ENCODE measurements at places on chromosomes 1 and 21.

GRCh38 chr1:3759796-3760195 is 7.5 kb downstream of the CCDC27 start:
- no peak for DNase-seq

DNA sequence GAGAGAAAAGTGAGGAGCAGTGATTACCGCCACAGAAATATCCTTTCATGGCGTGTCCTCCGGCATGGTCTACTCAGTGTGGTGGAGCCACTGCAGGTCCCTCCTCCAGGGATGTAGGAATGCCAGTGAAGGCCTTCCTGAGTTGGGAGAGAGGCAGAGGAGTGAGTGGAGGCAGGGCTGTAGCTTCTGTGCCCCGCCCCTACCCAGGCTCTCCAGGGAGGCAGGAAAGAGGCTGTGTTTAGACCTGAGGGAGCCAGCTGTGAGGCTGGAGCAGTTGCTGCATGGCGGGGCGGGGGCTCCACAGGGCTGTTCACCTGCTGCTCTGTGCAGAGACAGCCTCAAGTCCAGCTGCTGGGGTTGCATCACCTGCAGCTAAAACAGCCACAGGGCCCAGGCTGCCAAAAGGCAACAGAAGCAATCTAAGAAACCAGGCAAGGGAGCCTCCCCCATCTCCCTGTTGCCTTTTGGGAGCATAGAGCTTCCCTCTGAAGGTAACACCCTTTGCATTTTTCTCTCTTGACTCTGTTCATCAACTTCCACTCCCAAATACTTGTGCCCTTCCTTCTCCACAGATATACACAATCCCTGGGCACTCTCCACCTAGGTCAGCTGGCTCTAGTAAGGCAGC is 801 bp upstream of the ANXA9 start:
- DNase-seq = no peak

DNA sequence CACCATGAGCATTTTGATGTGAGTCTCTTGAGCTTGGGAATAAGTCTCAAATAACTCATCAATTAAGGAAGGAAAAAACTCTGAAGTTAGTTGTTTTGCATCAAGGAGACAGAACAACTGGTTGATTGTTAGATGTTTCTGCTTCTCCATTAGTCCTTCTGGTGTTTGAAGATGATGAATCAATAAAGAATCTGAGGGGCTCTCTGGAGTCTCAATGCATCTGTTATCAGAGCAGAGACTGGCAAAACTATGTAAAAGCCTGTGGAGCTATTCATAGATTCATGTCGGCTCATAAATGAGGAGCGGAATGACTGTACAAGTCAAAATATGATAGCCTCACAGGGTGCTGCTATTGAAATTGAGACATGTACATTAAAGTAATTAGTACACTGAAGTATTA is 73.3 kb upstream of the ZC3H11B start:
- DNase-seq = no peak

- DNase-seq = no peak
These were observed 37.1 kb downstream of the JUN start for GRCh38 chr1:58746757-58747156.

DNA sequence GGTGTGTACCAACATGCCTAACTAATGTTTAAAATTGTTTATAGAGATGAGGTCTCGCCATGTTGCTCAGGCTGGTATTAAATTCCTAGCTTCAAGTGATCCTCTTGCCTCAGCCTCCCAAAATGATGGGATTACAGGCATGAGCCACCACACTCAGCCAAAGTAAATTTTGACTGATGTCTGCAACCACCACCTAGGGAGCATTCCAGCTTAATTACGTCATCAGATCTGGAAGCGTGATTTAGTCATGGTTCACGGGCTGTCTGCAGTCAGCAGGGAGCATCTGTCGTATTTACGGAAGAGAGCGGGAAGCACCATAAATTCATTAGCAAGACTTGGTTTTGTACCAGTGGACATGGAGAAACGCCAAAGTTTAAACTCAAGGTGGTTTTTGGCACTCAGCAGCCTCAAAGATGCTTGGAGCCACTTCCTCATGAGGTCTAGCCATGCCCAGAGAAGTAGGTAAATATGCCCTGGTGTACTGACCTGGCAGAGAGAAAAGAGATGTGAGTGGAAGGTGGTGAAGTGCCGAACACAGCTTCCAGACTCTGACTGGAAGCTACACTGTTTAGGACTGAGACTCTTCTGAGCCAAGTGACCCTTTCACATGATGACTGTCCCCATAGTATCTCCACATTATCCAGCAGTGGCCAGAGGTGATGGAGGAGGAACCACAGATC is 60.8 kb upstream of the SLC35F3 start:
- DNase-seq = no peak

GRCh38 chr1:221777431-221778072 is 35.7 kb upstream of the DUSP10 start:
- no peak for DNase-seq

GRCh38 chr21:31180256-31181081 is 142.2 kb upstream of the KRTAP19-8 start:
- DNase-seq = no peak

DNA sequence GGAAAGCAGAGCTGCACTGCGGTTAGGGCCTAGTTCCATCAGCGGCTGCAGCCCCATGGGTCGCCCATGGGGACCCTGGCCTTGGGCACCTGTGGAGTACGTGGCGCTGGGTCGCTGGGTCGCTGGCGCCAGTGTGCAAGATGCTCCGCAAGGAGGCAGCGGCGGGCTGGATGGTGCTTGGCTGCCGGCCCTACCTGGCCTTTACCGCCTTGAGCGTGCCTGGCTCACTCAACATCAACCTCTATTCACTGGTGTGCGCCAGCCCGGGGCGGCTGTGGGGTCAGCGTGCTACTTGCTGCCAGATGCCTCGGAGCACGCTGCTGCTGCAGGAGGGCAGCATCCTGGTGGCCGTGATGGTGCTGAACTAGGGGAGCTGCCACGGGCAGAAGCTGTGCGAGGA is 85.1 kb upstream of the RHOU start:
- DNase-seq = no peak

DNA sequence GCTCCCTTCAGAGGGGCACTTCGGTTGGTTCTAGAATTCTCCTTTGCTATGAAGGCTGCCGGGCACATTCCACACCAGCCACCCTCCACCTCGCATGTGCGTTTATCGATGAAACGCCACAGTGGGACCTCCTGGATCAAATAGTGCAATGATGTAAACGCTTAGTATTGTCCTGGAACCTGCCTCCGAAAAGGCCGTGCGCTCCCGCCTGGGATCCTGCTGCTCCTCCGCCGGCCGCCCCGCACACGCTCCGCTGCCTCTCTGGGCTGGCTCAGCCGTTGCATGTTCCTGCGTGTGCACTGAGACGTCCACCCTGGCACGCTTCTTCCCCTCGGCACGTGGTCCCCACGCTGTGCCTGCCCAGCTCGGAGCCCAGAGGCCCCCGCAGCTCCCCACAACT is 4.0 kb upstream of the TNFRSF14 start:
- DNase-seq = no peak

DNA sequence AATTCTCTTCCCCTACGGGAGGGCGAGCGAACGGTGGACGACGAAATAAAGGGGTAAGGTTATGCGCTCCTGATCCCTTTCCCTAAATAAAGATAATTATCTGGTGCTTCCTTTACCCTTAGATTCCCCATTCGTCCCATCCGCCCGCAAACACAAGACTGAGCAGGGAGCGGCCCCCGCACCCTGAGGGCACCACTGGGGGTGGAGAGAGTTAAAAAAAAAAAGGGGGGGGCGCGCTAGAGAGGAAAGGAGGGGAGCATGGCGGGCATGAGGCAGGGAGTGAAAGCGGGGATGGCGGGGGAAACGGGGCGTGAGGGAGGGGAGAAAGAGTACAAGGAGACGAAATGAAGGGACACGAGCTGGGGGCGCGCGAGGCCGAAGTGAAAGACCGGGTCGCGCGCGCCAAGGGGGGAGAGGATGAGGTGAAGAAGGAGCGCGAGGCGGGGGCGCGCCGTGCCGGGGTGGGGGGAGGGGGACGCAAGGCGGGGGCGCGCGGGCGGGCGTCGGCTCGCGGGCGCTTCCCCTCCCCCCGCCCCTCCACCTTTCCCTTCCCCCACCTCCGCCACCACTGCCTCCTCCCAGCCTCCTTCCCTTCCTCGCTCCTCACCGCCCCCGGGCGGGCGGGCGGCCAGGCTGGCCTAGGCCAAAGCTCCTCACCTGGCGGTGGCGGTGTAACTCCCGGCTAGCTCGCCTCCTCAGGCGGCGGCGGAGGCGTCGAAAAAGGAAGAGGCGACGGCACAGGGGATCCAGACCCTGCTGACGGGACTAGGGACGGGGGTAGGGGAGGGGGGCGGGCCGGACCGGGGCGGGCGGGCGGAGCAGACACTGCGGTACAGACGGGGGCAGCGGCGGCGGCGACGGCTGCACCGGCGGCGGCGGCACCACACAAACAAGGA is 448 bp downstream of the GATAD2B start:
- no peak for DNase-seq

DNA sequence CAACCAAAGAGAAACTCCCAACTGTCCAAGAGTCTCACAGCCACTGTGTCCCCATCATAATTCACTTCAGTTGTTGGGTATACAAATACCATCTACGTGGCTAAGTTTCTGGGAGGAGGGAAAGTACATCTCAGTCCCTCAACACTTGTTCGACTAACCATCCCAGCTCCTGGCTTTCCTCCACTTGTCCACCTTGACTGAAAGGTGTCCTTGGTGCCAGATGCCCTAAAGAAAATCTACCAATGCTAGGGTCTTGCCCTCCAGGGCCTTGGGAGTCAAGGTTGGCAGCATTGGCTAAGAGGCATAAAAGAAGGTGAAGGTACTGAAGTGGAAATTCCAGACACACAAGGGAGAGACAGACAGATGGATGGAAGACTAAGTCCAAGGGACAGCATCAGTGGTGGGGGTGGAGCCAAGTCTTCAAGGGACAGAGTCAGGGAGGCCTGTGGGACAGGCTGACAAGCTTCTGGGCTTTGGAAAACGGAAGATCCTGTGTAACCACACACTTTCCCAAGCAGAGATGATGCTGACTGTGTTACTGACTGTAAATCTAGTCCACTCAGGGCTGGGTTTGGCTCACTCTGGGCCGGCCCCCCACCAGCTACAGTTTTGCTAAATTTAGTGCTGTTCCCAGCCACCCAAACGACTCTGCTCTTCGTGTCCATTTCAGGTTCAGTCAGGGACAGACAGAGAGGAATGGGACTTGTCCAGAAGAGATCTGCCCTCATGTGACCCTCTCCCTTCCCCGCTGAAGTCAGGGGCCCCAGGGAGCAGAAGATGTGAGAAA is 60.1 kb downstream of the CD34 start:
- no peak for DNase-seq

GRCh38 chr1:210250665-210250997 is 18.0 kb downstream of the SERTAD4 start:
- DNase-seq = no peak

- no peak for DNase-seq
These were observed 58.9 kb downstream of the LRRC40 start for GRCh38 chr1:70146488-70146887.

- no peak for DNase-seq
These were observed 374.5 kb downstream of the PLA2G4A start for GRCh38 chr1:187203257-187203656.

DNA sequence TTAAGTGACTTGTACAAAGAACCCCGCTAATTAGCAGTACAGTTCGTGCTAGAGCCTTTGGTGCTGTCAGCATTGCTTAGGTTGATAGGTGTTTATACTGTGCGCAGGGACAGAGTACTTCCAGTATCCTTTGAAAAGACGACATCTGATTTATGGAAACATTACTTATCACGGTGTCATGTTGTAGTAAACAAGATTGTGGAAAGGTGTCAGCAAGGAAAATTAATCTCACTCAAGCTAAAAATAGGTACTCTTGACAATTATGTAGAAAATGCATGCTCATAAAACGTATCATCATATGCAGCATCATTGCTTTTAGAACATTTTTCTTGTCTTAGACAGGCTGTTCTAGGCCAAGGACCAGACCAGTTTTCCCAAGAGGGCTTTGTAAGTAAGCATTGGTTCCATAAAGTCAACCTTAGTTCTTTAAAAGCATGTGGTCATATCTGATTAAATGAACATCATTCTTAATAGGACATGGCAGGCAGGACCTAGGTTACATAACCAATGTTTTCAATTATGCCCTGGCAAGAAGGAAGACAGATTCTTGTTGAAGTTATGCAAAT is 33.0 kb downstream of the SH3BGR start:
- DNase-seq = no peak

DNA sequence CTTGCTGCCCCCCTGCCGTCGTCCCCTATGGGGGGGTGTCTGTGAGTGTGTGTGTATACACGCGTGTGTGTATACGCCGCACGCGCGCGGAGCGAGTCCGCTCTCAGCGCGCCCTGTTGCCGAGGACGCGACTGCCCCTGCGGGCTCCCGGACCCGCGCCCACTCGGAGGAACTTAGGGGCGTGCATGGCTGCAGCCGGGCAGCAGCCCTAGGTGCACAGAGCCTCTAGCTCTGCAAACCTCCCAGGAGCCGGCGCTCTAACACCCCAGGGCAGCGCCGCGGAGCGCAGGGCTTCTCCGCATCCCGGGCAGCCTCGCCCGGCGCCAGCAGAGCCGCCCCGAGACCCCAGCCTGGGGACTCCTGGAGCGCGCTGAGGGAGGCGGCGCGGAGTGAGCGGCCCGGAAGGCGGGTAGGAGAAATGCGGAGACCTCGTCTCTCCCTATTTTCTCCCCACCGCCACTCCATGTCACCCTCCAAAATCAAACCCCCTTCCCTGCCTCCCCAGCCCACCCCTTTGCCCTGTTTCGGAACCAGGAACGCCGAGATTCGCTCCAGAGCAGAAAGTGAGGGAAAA is 574 bp downstream of the ITPKB start:
- no peak for DNase-seq

DNA sequence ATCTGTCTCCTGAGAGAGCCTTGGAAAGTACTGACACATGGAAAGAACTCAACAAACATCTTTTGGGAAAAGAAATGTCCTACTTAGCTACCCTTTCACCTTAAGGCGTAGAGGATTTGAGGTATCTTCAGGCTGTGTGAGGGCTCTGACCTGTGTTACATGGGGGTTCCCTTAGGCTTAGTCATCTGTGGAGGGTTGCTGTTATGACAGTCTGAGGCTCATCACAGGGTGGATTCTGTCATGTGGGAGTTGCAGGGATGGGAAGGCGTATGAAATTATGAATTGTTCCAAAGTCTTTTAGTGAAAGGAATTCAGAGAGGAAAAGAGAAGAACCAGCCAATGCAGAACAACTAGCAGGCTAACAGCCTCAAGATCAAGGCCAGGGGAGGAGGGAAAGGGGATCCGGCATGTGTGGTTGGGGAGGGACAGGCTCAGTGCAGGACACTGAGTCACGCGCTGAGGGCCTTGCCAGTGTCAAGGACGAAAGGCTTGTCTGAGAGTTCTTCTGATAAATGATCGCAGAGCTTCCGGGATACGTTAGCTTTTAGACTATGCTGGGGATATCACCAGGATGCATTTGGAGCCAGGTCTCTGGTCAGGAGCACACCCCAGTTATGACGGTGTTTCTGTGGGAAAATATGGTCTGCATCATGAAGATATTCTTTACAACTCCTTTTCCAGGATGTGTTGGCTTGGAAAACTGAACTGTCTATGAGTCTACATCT is 24.6 kb upstream of the PLA2G2C start:
- no peak for DNase-seq
